CD4-positive, alpha-beta T cell treated with Interleukin-15 for 4 hours (primary cell): ENCODE measurements at places on chromosomes 7 and 10.

- DNase-seq, result no peak
These were observed 56.4 kb downstream of the CDHR3 start for GRCh38 chr7:106019470-106019820.

DNA sequence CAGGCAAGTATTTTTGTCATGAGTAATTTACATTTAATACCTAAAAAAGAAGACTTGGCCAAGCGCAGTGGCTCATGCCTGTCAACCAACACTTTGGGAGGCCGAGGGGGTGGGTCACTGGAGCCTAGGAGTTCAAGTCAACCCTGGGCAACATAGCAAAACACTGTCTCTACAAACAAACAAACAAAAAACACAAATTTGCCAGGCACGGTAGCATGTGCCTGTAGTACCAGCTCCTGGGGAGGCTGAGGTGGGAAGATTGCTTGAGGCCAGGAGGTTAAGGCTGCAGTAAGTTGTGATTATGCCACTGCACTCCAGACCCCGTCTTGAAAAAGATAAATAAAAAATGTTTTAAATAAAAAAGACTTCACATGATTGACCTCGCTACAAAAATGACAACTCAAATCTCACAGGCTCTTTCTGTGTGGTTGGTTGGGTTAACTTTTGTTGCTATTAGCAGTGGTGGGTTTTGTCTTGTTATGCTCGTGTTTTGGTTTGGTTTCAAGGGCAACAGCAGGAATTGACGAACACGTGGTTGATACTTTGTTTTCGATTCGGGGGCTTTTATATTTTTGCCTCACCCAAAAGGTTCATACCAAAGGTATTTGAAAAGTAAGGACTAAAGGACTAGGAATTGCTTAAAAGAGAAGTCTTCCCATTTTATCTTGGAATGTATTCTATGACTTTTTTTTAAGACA is 227.2 kb upstream of the MKLN1 start:
- DNase-seq, result peak; percentile 74

GRCh38 chr7:108114117-108114841 is 15.9 kb downstream of the LAMB4 start:
- no peak for DNase-seq

- no peak for DNase-seq
These were observed 100.1 kb upstream of the COL1A2 start for GRCh38 chr7:94294471-94295131.

- DNase-seq, result no peak
These were observed 5.5 kb upstream of the H2AZ2 start for GRCh38 chr7:44853391-44853790.

DNA sequence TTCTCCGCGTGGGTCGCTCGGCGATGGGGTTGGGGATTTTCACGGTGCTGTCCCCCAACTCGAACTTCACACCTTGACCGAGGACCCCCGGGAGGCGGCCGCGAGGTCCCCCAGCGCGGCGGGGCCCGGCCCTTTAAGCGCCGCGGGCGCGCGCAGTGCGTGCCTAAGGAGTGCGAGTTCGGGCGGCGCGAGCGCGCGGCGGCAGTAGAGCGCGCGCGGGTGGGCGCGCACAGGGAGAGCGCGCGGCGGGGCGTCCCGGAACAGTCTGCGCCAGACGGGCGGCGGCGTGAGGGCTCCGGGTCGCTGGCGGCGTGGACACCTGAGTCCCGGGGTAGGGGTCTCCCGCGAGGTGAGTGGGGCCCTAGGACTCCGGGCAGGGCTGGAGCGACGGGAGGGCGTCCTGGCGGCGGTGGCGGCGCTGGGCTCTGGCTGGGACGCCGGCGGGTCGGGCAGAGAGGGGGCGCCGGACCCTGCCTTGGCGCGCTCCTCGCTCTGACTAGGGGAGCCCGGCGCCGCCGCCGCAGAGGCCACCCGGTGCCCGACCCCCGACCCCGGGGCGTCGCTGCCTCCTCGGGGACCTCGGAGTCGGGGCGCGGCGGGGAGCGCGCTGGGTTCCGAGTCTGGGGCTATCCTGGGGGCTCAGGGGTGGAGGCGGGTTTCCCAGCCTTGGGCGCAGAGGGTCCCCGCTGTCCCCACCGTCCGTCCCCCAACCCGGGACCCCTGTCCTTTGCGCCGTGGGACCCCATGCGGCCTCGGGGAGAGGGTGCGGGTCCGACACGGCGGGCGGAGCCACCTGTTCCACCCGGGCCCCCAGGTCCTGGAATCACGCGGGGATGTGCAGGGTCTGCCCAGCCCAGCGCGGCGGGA is at the start of gene PROSER2:
PROSER2 (plus strand) TSS at position 235 of the 867 bp plus-strand sequence. CDS start 28,722 bp downstream, outside the sequence.
- no peak for DNase-seq

DNA sequence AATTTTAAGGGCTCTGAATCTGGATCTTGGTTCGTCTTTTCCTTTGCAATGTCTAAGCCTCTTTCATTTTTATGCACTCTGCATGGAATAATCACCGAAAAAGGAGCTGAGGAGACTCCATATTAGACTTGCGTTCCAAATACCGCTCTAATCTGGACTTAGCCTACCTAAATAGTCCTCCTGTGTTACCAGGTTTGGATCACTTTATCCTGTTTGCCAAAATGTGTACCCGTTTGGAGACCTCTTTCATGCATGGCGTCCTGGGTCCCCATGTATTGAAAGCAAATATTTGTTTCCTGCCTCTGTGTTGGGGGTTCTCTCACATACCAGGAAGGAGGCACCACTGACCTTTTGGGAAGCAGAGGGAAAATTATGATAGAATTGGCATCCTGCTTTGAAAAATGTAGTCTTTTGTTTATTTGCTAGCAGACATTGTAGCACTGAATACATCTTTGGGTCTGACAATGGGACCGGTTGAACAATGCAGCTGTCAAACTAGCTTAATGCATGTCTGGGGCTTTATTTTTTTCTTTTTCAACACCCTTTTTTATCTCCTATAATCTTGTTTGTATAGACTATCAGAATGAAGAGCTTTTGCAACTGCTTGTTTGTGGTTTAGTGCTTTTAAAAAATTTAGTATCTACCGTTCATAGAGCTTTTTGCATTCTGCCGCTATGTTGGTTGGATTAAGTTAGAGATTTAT is 11.8 kb upstream of the CELF2 start:
- DNase-seq, result no peak

GRCh38 chr10:88537322-88537721 is 45.8 kb downstream of the RNLS start:
- no peak for DNase-seq

- peak; percentile 71 for DNase-seq
These were observed at the start of gene MYOF for GRCh38 chr10:93482145-93482834. Gene MYOF (minus strand): TSS chr10:93482334. CDS start chr10:93482194, 140 bp downstream.

GRCh38 chr10:59831658-59832503 is 74.5 kb downstream of the CCDC6 start:
- DNase-seq, result no peak

- DNase-seq, result no peak
These were observed 83.5 kb upstream of the CUX1 start for GRCh38 chr7:101733713-101734475.

DNA sequence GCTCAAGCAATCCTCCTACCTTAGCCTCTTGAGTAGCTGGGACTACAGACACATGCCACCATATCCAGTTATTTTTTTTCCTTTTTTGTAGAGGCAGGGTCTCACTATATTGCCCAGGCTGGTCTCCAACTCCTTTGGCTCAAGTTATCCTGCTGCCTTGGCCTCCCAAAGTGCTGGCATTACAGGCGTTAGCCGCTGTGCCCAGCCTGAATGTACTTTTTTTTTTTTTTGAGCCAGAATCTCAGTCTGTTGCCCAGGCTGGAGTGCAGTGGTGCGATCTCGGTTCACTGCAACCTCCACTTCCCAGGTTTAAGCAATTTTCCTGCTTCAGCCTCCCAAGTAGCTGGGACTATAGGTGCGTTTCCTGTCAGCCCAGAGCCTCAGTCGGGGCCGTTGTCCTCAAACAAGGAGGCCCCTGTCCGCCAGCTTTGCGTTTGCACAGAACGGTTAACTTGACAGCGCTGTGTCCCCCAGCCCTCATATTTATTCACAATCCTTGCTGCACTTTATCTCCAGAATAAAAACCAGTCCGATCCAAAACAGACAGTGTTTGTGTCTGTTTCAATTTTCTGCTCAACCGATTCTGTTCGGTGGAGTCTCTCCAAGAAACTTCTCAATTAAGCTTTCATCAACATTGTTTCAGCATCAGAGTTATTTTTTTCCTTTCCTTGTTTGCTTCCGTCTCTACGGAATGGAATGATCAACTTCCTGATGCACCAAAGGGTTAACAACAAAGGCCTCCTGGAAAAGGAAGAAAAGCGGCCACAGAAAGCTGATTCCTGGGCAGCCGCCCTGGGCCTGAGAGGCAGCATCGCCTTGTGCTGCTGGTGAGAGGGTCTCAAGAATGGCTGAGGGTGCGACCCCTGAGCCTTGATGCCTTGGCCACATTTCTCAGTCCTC is 64.5 kb downstream of the PDIA4 start:
- DNase-seq, result no peak

DNA sequence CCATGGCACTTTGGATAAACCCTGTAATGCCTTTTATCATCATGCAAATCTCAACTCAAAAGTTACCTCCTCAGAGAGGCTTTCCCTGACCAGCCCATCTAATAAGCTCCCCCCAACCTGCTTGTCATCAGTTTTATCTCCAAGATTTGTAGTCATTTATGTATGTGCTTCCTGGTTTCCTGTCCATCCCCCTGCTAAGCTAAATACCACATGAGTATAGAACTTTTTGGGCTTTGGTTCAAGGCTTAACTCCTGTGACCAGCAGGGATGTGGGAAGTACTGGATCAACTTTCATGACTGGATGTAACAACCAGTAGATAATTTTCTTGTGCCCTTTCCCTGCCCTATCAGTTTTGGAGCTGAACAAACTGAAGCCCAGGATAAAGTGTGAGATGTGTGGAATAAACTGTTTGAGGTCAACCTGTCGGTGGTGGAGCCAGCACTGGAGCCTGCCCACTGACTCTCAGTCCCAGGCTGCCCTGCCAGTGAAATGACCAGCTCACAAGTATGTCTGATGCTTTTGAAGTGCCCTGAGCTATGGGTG is 148.6 kb downstream of the CYP26A1 start:
- DNase-seq, result no peak

- DNase-seq, result no peak
These were observed 55.0 kb upstream of the NKX6-2 start for GRCh38 chr10:132840698-132841614.

DNA sequence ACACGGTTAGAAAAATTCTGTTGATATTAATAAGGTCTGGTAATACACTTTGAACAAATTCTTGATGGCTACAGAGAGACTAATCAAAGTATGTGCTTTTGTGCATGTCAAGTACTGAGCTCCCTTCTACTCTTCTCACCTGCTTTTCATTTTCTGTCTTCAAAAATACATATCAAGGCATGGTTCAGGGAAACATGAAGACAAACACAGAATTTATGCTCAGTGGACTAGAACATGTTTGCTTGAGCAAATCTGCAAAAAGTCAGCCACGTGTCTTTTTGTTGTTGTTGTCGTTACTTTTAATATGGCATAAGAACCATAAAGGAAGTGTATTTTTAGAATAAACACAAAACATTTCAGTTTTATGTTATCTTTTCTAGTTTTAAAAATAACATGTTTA is 21.9 kb downstream of the CDK13 start:
- DNase-seq, result no peak

DNA sequence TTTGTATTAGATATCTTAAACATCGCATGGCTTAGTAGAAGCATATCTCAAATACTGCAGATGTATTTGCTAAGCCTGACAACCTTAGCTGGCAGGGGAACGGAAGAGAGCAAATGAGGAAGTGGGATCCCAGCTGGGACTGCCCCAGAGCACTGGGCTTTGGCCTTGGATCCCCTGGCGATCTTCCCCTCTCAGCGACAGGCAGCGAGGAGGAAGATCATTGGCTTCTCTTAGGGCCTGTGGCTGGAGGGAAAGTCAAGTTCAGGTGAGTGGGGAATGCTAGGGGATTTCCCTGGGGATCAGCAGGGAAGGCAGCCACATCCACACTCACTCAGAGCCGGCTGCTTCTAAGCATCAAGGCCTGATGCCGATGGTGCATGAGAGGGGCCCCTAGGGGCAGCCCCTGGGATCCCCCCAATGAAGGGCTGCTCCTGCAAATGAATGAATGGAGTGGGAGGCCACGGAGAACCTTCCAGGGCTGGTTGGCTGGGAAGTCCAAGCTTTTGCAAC is 42.0 kb downstream of the LYZL2 start:
- no peak for DNase-seq

GRCh38 chr7:84949501-84949900 is 237.4 kb downstream of the SEMA3D start:
- no peak for DNase-seq

DNA sequence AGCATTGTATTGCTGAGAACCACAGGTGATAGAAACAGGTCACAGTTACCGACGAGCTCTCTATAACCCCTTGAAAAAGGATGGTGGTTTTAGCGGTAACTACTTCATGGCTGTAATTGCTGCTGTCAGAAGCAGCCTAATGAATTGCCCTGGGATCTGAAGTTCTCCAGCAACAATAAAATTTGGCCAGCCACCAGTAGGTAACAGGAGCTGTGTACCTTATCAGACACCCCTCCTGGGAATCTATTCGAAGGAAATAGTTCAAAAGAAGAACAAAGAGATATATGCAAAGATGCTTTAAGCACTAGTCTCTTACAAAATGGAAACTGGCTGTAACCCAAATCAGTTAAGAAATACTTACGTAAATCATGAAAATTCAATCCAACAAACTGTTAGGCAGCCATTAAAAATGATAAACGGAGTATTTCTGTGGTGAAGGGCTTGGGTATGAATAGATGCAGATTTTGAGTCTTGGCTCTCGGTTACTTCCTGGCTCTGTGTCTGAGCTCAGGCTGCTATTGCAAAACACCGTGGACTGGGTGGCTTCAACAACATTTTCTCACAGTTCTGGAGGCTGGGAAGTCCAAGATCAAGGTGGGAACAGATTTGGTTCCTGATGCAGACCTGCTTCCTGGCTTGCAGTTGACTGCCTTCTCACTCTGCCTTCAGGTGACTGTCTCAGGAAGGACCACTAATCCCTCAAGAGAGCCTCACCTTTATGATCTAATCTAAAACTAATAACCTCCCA is 1.6 kb downstream of the MSRB2 start:
- no peak for DNase-seq

GRCh38 chr7:10083766-10084165 is 889.9 kb upstream of the PHF14 start:
- no peak for DNase-seq
